ENCODE measurements at places on chromosomes 11 and 22. TPM values are rescaled to one million over a fixed set of nuclear protein-coding genes. Genes with fewer than 3 reads are reported as not detected.

LGR4 gene
- total RNA-seq: 24.8 TPM

GRAMD1B gene
- total RNA-seq: 0.96 TPM

PACSIN3 gene
- total RNA-seq: 49.2 TPM

TXN2 gene
- total RNA-seq: 12.6 TPM

CTSW gene
- not detected for total RNA-seq
